ENCODE measurements at places on chromosomes 2 and 18. TPM values are rescaled to one million over a fixed set of nuclear protein-coding genes. Genes with fewer than 3 reads are reported as not detected.
A peak's percentile ranks its signal among the peaks of the same experiment; 100 is the strongest.

GNAL gene
- 3.2 TPM for total RNA-seq

ABCG8 gene
- total RNA-seq, result not detected

APOB gene
- total RNA-seq, result 1.5 TPM

ADRA2B gene
- total RNA-seq, result 0.48 TPM

CNTNAP5 gene
- not detected for total RNA-seq

CCDC148 gene
- total RNA-seq, result 5.7 TPM

IL1F10 gene
- not detected for total RNA-seq

NEB gene
- total RNA-seq, result 0.20 TPM

REEP1 gene
- 35.7 TPM for total RNA-seq

GRCh38 chr2:88933091-88933490 is 241.6 kb downstream of the RPIA start:
- DNase-seq, result no peak
- H3K4me1 ChIP-seq, result no peaks in the 10 kb centered on the region
- no peak overlapping the region for H3K4me3 ChIP-seq
- no peaks in the 10 kb centered on the region for H3K27me3 ChIP-seq

DNA sequence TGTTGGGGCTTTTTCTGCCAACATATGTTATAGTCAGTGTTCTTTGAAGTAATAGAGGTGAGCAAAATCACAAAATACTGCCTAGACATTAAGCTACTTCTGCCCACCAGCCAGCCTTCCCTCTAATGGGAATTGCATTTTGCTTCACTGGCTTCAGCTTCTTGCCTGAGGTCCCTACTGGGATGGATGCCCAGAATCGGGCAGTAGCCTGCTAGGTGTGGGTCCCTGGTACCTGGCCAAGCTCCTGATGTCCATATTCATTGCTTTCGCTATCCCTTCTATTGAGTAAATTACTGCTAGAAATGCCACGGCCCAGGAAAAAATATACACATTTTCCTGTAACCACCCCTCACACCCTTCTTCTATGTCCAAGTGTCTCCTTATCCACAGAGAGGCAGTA is 27.0 kb downstream of the CRYGD start:
- no peak overlapping the region for H3K27ac ChIP-seq
- no peak overlapping the region for H3K4me3 ChIP-seq
- no peaks in the 10 kb centered on the region for H3K4me1 ChIP-seq
- H3K36me3 ChIP-seq, result no peaks in the 10 kb centered on the region
- H3K27me3 ChIP-seq, result no peaks in the 10 kb centered on the region

DNA sequence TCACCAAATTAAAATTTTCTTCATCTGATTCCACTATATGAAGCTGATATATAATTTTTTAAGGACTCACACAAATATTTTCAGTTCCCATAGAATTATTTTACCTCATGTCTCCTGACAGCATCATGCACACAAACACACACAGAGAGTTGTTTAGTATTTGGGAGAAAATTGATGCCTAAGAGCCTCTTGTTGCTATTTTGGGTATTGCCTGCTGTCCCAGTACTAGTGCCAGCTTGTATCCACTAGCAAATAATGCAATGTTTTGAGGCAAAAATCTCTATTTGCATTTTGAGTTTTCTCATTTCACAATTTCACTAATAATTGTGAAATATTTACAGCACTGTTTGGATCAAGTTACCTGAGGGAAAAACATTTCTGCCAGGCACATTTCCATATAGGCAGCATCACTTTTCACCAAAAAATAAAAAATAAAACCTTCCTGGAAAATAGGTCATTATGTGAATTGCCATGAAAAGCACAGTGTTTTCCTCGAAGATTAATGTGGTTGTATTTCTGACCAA is 328.2 kb downstream of the KCNJ3 start:
- H3K27ac ChIP-seq, result no peak overlapping the region
- H3K4me3 ChIP-seq, result no peak overlapping the region
- DNase-seq, result no peak
- no peaks in the 10 kb centered on the region for H3K4me1 ChIP-seq
- no peaks in the 10 kb centered on the region for H3K36me3 ChIP-seq

DNA sequence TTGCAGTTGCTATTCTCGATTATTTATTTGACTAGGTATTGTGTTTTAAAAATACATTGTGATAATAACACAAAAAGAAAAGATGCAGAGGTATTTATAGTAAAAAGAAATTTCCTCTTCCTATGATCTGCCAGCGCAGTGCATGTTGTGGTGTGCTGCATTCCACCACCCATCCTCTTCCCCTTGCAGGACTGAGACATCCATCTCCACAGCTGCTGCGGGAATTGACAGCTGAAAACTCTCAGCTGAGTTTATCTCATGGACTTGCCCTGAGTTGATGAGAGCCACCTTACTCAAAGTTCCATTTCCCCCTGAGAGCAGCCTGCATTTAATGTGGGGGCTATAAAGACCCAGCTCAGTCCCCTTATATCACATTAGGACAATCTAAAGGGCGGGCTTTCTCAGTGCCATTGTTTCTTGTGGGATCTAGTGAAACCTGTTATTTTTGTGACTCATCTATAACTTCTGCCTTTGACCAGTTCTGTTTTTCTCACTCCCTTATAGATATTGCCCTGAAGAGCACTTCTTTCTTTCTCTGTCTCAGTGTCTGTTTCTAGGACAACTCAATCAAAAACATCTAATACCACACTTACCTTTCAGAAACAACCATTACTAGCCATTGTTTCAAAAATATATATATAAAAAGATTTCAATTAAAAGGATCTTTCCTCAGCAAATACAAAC is 698.5 kb downstream of the NR4A2 start:
- peaks cover 3% of the 10 kb centered on the region for H3K27me3 ChIP-seq
- no peaks in the 10 kb centered on the region for H3K36me3 ChIP-seq
- no peak for DNase-seq
- no peak overlapping the region for H3K27ac ChIP-seq
- no peaks in the 10 kb centered on the region for H3K4me1 ChIP-seq
- no peak overlapping the region for H3K4me3 ChIP-seq

DNA sequence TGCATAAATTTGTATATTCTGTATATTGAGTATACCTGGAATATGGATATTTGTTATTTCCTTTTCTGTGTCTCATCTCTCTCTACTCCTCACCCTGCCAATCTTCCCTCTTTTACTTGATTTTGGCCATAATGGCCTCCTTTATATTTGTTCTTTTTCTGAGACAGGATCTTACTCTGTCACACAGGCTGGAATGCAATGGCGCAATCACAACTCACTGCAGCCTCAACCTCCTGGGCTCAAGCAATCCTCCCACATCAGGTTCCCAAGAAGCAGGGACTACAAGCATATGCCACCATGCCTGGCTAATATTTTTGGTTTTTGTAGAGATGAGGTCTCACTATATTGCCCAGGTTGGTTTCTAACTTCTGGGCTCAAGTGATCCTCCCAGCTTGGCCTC is 30.5 kb downstream of the PREPL start:
- no peak overlapping the region for H3K27ac ChIP-seq
- peaks cover 2% of the 10 kb centered on the region for H3K4me1 ChIP-seq
- H3K36me3 ChIP-seq, result no peaks in the 10 kb centered on the region
- H3K4me3 ChIP-seq, result no peak overlapping the region
- H3K27me3 ChIP-seq, result no peaks in the 10 kb centered on the region

DNA sequence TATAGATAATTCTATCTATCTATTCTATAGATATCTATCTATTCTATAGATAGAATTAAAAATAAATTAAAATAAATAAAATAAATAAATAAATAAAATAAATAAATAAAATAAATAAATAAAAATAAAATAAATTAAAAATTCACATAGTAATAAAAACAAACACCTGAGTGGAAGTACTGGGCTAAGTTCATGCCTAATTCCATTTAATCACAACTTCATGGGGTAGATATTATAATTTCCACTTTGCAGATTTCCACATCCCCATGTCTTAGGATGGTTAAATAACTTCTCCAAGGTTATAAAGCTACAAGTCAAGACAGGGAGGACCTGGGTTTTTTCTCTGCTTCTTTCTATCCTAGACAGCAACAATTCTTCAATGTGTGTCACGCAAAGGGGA is 261.4 kb upstream of the MEX3C start:
- H3K27me3 ChIP-seq, result no peaks in the 10 kb centered on the region
- no peaks in the 10 kb centered on the region for H3K36me3 ChIP-seq
- no peaks in the 10 kb centered on the region for H3K4me1 ChIP-seq
- H3K27ac ChIP-seq, result no peak overlapping the region
- no peak overlapping the region for H3K4me3 ChIP-seq

- H3K4me3 ChIP-seq, result no peak overlapping the region
- no peak overlapping the region for H3K27ac ChIP-seq
- H3K27me3 ChIP-seq, result no peaks in the 10 kb centered on the region
- no peaks in the 10 kb centered on the region for H3K36me3 ChIP-seq
- no peaks in the 10 kb centered on the region for H3K4me1 ChIP-seq
These were observed 37.0 kb upstream of the METTL21A start for GRCh38 chr2:207662203-207662602.

DNA sequence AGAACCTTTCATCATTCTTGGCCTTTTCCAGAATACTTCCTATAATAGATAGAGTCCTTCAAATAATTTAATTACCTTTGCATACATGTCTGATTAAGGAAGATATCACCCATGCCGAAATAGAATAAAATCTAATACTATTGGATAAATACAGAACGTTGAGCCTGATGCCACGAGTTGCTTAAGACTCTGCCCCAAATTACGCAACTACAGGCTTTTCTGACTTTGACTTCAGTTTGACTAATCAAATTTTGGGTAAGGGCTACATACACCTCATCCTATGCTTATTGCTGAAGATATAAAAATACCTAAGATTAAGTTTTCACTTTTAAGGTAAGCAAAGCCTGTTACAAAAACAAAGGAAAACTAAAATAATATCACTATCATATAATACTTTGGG is 1065.1 kb upstream of the NRXN1 start:
- no peaks in the 10 kb centered on the region for H3K36me3 ChIP-seq
- H3K4me1 ChIP-seq, result no peaks in the 10 kb centered on the region
- no peak for DNase-seq
- no peaks in the 10 kb centered on the region for H3K27me3 ChIP-seq

DNA sequence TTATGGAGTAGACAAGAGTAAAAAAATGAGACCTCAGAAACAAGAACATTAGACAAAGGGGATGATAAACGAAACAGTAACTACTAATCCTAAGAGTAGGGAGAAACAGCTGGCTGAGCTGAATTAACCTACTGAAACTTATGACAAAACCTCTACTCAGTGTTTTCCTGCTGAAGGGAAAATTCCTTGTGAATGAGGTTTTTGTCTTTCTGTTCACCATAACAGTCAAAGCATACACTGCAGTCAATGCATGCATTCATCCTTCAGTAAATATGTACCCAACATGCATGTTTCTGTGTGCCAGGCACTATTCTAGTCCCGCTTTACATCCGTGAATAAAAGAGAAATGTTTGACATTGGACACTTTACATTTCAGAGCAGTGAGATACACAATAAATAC is 805.6 kb upstream of the KLHL29 start:
- no peaks in the 10 kb centered on the region for H3K36me3 ChIP-seq
- H3K4me1 ChIP-seq, result no peaks in the 10 kb centered on the region
- DNase-seq, result no peak
- no peak overlapping the region for H3K4me3 ChIP-seq
- H3K27me3 ChIP-seq, result no peaks in the 10 kb centered on the region

DNA sequence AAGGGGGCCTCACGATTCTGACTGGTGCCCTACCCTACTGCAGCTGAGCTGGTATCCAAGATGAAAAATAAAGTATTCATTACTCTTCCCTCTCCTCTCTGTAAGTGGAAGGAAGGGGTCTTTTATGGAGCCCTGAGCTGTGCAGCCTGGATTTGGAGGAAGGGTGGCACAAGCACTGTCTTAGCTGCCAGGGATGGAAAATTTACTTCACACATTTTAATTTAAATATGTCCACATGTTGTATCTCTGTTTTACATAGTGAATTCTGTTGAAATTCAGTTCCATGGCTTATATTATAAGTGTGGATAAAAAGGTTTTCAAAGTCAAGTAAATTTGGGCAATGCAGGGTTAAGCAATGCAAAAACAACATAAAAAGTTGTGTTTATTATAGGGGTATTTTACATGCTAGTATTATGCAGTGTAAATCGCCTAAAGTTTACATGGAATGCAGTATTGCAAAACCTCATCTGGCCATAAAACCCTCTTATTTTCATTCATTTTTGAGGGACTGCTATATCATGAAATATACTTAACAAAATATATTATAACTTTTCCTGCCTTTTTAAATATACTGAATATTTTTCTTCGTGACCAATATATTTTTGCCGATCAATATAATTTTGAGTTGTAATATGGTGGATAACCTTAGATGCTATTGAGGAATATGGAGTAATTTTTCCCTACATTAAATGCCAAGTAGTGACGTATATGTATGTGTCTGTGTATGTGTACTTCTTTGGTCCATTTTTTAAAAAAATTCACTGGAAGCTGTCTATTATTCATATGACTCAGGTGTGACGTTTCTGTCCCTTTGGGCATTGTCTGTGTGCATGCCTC is 333.9 kb upstream of the CYRIA start:
- no peak for DNase-seq
- no peak overlapping the region for H3K4me3 ChIP-seq
- H3K27ac ChIP-seq, result no peak overlapping the region
- H3K4me1 ChIP-seq, result no peaks in the 10 kb centered on the region

GRCh38 chr2:102187496-102188150 is 800 bp downstream of the IL1RL2 start:
- H3K27ac ChIP-seq, result no peak overlapping the region
- H3K36me3 ChIP-seq, result no peaks in the 10 kb centered on the region
- H3K4me3 ChIP-seq, result peak overlapping the region; percentile 50
- no peaks in the 10 kb centered on the region for H3K27me3 ChIP-seq

DNA sequence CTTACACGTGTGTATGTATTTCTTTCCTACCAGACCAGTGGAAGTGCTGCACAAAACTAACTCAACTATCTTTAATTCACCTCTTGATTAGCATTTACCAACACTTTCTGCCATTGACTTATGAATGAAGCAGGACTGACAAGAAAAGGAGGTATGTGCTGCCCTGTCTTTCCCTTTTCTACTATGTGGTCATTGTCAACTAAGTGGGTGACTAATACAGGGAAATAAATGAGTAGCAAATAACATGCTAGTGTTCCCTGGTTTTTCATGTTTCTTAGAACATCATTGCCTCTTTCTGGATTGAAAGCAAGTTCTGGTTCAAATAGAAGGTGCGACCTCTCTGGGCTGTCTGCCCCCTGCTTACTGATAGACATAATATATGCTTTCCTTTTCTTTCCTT is 58.0 kb downstream of the LINC00305 start:
- no peaks in the 10 kb centered on the region for H3K4me1 ChIP-seq
- no peak overlapping the region for H3K27ac ChIP-seq
- H3K4me3 ChIP-seq, result no peak overlapping the region
- no peak for DNase-seq

- no peak overlapping the region for H3K4me3 ChIP-seq
- no peaks in the 10 kb centered on the region for H3K27me3 ChIP-seq
- H3K27ac ChIP-seq, result no peak overlapping the region
- no peaks in the 10 kb centered on the region for H3K36me3 ChIP-seq
- no peak for DNase-seq
- no peaks in the 10 kb centered on the region for H3K4me1 ChIP-seq
These were observed 229.7 kb downstream of the DYSF start for GRCh38 chr2:71683070-71683469.

GRCh38 chr2:18077704-18078103 is 199.2 kb downstream of the KCNS3 start:
- no peak overlapping the region for H3K4me3 ChIP-seq
- DNase-seq, result no peak
- H3K36me3 ChIP-seq, result no peaks in the 10 kb centered on the region
- no peaks in the 10 kb centered on the region for H3K27me3 ChIP-seq

- H3K27me3 ChIP-seq, result no peaks in the 10 kb centered on the region
- DNase-seq, result no peak
- no peak overlapping the region for H3K27ac ChIP-seq
- peaks cover 10% of the 10 kb centered on the region for H3K4me1 ChIP-seq
- H3K36me3 ChIP-seq, result no peaks in the 10 kb centered on the region
These were observed 1.4 kb downstream of the ARL4C start for GRCh38 chr2:234495251-234496054.

- no peaks in the 10 kb centered on the region for H3K27me3 ChIP-seq
- no peak overlapping the region for H3K4me3 ChIP-seq
- H3K27ac ChIP-seq, result no peak overlapping the region
- DNase-seq, result no peak
- no peaks in the 10 kb centered on the region for H3K36me3 ChIP-seq
These were observed 288.5 kb upstream of the SLC8A1 start for GRCh38 chr2:40740419-40740818.

Measured in ovary (tissue), 10 donors.